ENCODE measurements at places on chromosomes 1 and 21.
A peak's percentile ranks its signal among the peaks of the same experiment; 100 is the strongest.

DNA sequence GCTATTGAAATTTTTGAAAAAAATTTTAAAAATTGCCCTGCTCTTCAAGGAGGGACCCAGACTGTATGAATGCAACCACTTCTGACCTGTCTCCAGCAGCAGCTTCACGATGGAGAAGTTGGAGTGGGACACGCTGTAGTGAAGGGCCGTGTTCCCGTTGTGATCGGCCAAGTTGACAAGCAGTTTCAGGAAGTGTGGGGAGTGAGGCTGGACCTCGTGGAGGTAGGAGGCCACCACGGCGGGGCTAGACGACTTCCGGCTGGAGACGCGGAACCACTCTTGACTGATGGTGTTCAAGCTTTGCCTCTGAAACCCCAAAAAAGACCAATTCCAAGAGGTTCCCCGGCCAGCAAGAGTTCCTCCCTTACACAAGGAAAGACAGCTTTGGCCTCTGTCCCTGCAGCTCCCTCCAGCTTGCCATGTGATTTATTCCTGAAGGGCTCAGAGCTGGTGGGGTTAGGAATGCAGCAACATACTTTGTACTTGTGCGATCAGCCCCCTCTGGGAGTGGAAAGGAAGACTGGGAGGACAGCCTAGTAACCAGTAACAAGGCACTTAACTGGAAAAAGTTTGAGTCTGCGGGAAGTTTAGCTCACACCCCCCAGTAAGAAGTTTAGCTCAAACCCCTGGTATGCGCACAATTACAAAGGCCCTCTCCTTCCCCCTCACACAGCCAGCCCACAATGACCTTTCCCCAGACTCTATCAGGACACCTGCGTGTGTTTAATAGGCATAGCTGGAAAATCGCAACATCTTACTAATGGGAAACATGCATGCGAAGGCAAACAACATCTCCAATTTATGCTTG is 56.0 kb downstream of the KANK4 start:
- DNase-seq, result no peak

DNA sequence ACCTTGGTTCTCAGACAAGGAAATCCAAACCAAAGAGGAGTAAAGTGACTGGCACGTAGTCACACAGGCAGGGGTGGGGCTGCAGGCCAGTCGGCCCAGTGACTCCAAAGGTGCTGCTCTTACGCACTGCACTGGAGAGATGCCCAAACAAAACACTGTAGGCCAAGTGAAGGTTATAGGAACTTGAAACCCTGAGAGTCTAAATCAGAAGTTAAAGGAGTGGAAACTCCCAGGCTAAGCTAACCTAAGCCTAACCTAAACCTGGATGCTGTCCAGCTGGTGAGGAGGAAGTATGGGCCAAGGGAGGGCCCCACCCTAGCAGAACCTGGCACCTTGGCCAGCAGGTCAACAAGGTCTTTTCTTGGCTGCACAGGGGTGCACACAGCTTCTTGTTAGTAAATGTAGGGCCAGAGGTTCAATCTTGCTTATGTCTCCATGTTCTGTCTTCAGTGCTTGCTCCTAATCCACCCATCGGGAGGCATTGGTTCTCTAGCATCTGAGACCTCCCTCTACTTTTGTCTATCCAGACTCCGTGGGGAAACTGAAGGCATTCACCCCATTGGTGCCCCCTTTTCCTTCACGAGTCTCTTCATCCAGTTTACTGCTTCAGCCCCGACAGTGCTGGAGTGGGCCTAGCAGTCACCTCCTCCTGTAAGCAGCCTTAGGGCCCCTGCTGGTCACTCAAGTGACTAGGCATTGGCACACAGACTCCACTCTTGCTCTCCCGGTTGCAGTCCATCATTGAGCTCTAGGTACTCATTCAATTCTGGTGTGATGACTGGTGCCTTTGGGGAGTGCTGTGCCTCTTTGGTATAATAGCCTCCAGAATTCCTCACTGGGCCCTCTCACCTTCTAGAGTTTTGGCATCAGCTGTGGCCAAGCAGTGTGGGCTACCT is 12.9 kb upstream of the TMEM125 start:
- DNase-seq, result no peak

GRCh38 chr1:192038567-192038966 is 119.7 kb upstream of the RGS18 start:
- no peak for DNase-seq

DNA sequence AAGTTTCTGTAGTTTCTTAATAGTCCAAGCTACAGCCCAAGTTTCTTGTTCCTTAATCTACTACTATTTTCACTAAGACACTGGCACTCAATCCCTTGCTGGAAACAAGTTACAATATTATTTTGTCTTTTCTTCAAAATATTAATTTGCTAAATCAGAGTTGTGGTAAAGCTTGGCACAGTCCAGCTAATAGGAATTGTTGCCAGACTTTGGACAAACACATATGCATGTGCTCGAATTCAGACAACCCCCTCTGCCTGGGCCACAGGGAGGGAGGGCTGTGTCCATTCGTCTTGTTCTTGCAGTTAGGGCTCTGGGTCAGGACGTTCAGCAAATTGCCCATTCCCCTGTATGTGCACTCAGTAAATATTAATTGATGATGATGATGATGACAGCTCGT is 103.6 kb downstream of the CNIH3 start:
- DNase-seq, result no peak

- no peak for DNase-seq
Measured at GRCh38 chr1:241090798-241091197, 266.2 kb downstream of the RGS7 start.

- DNase-seq, result no peak
Measured at GRCh38 chr1:169933984-169934725, 40.5 kb upstream of the SCYL3 start.

DNA sequence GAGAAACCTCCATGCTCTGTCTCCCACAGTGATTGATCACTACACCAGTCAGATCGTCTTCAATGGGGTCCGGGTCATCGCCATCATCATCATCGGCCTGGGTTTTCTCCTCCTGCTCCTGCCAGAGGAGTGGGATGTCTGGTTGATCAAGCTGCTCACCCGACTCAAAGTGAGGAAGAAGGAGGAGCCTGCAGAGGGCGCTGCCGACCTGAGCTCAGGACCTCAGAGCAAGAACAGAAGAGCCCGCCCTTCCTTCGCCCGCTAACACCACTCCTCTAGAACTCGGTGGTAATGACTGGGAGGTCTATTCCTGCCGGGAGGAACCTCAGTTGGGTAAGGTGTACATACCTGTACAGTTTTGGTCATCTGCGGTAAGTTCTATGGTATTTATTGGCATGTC is 50.3 kb upstream of the COA6 start:
- DNase-seq, result no peak

DNA sequence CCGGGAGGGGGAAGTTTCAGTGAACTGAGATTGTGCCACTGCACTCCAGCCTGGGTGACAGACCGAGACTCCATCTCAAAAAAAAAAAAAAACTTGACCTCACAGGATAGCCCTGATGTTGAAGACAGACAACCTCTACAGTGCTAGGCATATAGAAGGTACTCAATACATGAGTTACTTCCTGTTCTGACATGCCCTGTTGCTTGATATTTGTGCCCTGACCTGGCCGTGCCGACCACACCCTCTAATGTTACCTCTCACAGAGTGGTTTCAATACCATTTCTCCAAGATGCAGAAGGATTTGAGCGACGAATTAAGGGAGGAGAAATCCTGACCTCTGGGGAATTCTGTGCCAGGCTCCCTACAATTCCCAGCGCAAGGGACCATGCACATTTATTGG is 5.2 kb downstream of the PTAFR start:
- no peak for DNase-seq

DNA sequence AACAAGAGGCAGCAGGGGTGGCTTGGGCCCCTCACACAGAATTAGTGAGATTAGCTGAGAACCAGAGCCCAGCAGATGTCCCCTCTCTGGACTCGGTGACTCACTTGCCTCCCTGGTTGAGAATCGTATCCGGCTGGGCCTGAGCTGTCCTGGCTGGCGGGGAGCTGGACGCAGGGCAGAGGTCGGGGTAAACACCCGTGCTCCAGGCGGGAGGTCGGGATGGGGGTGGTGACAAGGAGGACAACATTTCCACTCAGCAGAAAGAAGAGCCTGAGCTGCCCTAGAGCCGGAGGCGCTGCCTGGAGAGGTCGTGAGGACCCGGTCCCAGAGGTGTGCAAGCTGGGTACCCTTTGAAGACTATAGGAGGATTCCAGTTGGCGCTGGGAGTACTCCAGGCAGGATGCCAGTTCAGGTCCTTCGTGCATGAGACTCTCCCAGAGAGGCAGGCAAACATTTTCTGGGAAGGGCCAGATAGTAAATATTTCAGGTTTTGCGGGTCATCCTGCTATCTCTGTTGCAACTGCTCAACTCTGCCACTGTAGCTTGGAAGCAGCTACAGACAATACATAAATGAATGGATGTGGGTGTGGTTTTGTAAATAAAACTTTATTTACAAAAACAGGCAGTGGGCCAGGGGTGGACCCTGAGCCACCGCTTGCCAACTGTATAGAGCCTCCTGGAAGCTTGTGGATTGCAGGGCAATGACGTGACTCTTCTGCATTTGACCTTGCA is 116.8 kb upstream of the WNT4 start:
- peak; percentile 50 for DNase-seq

DNA sequence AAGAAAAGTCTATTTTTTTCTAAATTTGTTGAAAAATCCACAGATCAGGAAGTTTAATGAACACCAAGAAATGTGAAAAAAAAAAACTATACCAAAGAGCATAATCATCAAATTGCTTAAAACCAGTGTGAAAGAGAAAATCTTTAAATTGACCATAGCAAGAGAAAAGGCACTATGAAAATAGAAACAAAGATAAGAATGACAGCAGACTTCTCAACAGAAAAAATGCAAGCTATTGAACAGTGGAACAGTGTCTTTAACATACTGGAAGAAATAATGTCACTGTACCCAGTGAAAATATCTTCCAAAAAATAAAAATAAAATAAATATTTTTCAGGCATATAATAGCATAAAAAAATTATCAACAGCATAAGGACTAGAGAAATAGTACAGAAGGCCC is 243.0 kb upstream of the GJB5 start:
- no peak for DNase-seq

GRCh38 chr1:219945795-219946194 is 17.4 kb upstream of the SLC30A10 start:
- no peak for DNase-seq

GRCh38 chr1:203765029-203765837 is at the start of gene LAX1:
TSS of gene LAX1 (plus strand) at chr1:203765183. CDS start at chr1:203765566, 383 bp downstream.
- no peak for DNase-seq

GRCh38 chr1:67530071-67530470 is 99.9 kb upstream of the SERBP1 start:
- no peak for DNase-seq

DNA sequence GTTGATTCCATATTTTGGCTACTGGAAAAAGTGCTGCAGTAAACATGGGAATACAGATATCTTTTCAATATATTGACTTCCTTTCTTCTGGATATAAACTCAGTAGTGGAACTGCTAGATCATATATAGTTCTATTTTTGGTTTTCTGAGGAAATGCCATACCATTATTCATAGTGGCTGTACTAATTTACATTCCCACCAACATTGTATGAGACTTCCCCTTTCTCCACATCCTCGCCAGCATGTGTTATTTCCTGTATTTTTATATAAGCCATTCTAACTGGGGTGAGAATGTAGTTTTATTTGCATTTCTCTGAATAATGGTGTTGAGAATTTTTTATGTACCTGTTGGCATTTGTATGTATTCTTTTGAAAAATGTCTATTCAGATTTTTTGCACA is 385.2 kb downstream of the NUF2 start:
- no peak for DNase-seq

DNA sequence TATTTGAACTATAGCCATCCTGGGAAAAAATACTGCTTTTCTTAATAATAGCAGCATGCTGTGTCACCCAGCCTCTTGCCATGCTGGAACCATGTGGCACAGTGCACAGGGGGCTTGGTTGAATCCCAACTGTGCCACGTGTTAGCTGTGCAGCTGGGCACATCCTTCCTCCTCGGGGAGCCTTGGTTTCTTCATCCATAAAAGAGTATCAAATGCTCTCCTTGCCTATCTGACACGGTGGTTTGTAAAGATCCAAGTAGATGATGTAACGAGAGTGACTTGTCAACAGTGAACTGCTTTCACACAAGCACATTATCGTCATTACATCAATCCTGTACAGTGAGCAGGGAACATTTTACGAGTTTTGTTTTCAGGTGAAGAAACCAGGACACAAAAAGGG is 24.4 kb downstream of the VASH2 start:
- DNase-seq, result no peak

DNA sequence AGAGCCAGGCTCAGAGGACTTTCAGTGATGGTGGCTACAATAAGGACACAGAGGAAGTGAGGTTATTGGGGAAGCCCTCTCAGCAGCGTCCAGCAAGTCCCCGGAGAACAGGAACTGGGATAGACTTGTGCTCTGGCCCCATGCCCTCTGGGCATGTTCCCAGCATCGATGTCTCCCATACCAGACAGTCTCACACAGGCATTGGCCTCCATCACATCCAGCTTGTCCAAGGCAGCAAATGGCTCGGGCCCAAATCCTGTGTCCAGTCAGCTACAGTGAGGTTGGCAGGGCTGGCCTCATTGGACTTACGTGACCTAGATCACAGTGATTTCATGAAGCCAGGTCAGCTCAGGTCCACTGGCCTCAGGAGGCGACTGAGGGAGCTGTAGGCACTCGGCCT is 19.6 kb upstream of the TMEM54 start:
- DNase-seq, result no peak

GRCh38 chr21:43865540-43866259 is 677 bp downstream of the AGPAT3 start:
- DNase-seq, result no peak

- DNase-seq, result no peak
Measured at GRCh38 chr1:17967623-17968255, 139.9 kb upstream of the IGSF21 start.

- no peak for DNase-seq
Measured at GRCh38 chr1:49252917-49253316, 476.2 kb upstream of the BEND5 start.

- no peak for DNase-seq
Measured at GRCh38 chr1:43238991-43239469, 30.8 kb upstream of the TMEM125 start.

DNA sequence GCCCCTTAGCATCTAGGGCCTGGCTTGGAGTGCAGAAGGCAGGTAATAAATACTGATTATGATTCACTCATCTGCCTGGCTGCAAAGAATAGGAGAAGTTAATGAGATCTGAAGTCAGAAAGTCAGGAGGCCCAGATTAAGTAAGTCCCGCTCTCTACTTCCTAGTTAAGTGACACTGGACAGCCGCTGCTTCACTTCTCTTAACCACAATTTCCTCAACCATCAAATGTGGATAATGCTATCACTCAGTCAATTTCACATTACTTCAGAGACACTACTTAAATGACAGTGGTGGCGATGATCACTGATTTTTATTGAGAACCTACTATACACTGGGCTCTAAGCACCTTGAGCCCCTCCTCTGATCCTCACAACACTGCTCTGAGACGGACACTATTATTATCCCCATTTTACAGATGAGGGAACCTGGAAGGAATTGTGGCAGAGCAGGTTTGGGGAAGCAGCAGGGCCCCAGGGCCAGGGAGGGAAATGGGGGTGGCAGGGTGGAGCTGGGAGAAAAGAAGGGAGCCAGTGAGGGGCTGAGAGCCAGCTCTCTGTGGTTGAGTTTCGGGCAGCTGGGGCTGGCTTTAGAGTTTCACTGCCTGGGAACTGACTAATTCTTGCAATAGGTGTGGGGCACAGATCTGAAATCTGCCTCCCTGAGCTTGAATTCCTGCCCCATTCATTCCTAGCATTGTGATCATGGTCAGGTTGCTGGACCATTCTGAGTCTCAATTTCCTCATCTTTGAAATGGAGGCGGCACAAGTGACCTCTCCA is 2.4 kb upstream of the E2F2 start:
- no peak for DNase-seq

Measured in NCI-H1092 (cell line).